Stimulated activated naive CD8-positive, alpha-beta T cell treated with anti-CD3 and anti-CD28 coated beads, Interleukin-15, amount 100 ng/mL, for 72 hours (primary cell): ENCODE measurements at places on chromosomes 5 and 9.

- no peak for DNase-seq
Observed at GRCh38 chr9:37192803-37193202, 72.4 kb downstream of the ZCCHC7 start.

- DNase-seq, result no peak
Observed at GRCh38 chr5:3007577-3007976, 256.1 kb upstream of the IRX2 start.

DNA sequence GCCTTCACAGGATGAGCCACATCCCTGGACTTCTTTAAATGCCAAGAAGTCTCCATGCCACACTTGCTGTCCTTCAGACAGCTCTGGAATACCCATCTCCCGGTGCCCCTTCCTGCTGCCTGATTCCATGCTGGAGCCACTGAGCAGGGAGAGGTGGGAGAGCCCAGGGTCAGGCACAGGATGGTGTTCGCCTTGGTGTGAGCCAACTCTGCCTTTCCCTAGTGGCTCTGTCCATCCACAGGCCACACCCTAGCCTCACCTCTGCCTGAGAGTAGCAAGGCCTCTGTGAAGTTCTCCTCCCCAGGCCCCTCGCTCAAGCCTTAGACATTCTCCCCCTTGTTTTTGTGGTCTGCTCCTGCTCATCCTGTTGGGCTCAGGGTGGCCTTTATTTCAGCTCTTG is 54.2 kb upstream of the ANGPTL2 start:
- DNase-seq, result no peak

DNA sequence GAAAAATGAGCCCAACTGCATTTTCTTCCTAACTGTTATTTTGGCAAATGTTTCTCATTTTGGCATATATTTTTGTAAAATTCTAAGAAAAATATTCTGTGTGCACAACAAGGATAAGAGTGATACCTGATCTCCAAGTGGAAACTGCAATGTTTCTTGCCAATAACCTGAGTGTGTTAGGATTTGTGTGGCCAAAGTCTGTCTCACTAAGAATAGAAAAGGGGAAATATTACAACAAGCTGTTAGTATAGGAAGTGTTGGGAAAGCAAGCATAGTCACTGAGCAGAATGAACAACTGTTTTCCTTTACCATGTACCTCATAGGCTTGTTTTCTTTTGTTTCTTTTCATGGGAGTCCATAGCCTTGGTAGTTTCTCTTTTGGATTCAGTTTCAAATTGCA is 624.2 kb downstream of the MTRR start:
- no peak for DNase-seq

DNA sequence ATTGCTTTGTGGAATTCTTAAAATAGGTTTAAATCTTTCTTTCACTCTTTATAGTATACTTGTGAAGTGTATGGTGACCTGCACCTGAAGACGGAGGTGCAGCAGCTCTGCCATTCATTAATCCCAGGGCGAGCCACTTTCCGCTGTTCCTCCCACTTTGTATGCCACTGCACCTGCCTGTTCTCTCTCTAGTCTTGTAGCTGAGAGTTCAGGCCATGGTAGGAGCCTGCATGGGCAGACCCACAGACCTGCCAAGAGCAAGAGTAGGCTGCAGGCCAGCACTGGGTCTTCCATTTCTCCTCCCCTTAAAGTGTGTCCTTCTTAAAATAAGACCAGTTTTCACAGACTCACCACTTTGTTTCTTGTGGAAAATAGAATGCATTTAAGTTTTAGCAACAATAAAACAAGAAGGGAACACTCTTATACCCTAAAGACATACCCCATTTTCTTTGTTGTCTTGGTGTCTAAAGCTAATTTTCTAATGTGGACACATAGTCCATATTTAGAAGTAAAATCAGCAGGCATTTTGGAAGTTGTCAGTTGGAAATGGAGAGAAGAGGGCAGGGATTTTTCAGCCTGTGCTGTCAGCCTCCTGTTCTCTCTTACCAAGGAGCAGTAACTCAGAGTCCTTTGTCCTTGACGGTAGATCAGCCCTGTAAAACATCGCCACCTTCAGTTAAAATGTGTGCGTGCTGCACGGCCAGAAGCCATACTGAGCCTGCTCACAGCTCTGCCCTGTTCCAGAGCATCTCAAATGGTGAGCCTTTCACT is 103.2 kb downstream of the SNCAIP start:
- DNase-seq, result no peak

GRCh38 chr5:172864747-172865146 is 30.7 kb downstream of the ERGIC1 start:
- DNase-seq, result no peak

DNA sequence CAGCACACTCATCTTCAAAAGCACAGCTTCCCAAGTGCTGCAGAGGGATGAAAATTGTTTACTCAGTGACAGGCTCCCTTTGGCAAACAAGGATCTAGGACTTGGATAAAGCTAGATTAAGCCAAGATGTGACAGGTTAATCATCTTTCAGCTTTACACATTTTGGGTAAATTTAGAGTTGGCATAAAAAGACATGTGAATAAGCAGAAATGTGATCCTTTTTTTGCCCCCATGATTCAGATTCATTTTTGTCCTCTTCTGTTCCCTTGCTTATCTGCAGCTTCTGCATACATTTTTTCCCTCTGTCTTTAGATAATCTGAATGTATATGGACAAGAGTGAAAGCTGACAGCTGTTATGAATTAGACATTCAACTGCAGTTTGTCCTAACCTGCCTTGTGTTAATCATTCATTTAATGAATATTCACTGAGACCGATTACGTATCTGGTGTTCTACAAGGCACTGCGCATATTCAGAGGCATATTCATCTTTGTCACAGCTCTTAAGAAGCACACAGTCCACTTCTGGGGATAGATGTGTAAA is 19.6 kb downstream of the ADAMTSL1 start:
- DNase-seq, result no peak

- DNase-seq, result no peak
Observed at GRCh38 chr5:153969563-153969895, 69.2 kb downstream of the FAM114A2 start.
